RWPE2 (cell line): ENCODE measurements at places on chromosomes 5 and 9.

GRCh38 chr5:97383996-97384395, 200.9 kb upstream of the RIOK2 start:
- DNase-seq: no peak

GRCh38 chr5:27048510-27048909, 10.1 kb upstream of the CDH9 start:
- DNase-seq: no peak

DNA sequence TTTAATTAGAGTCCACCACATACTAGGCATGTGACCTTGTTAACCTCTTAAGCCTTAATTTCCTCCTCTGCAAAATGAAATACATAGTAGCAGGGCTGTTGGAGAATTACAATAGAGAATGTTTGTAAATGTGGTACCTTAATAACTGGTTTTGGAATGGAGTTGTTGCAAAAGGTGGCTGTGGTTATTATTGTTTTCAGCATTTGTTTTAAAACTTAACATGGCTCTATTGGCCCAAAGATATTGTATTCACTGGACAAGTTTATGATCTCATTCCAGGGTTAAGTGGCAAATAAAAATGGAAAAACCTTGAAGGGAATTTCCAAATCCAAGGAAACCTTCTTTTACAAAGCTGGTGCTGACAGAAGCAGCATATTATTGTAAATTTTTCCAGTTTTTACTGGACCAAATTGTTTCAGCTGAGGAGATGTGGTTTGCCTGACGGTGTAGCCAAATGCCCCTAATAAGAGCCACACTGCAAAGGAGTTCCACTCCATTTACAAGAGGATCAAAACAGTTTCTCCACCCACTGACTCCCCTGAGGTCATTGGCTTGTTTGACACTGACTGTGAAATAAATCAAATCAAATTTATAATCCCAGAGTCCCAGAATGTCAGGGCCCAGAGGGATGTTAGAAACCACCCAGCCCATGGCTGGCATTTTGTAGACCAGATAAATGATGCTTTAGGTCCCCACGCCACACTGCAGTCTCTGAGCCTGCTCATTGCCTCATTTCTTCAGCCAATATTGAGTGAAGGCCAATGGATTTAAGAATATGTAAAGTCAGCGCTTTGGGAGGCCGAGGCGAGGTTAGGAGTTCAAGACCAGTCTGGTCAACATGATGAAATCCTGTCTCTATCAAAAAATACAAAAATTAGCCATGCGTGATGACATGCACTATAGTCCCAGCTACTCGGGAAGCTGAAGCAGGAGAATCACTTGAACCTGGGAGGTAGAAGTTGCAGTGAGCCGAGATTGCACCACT, 45.2 kb downstream of the ADRA1B start:
- no peak for DNase-seq

DNA sequence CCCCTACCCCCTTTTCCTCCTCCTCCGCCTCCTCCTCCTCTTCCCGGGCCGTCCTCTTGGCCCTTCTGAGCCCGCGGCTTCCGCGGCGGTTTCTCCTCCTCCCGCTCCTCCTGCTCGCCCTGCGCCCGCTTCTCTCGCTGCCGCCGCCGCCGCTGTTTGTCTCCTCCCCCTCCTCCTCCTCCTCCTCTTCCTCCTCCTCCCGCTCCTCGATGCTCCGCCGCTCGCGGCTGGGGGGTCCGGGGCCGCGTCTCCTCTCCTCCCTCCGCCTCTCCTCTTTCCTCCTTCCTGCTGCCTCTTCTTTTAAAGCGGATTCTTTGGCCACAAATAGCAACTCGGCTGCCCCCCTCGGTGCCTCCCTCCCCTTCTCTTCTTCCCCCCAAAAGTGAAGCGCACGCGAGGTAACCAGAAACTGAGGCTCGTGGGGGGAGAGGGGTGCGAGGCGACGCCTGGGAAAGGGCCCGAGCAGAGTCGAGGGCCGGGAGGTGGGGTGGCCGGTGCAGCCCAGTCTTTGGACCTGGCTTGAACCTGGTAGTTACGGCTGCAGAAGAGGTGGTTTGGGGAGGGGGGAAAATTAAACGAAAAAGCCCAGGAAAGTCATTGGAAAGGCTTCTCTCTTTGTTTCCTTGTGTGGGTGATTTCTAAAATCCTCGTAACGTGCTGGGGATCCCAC, 1058.5 kb upstream of the DMAC1 start:
- DNase-seq: no peak

- no peak for DNase-seq
These were observed 2.9 kb downstream of the FREM1 start for GRCh38 chr9:14907360-14907685.
